ENCODE measurements at places on chromosomes 3 and 15.

DNA sequence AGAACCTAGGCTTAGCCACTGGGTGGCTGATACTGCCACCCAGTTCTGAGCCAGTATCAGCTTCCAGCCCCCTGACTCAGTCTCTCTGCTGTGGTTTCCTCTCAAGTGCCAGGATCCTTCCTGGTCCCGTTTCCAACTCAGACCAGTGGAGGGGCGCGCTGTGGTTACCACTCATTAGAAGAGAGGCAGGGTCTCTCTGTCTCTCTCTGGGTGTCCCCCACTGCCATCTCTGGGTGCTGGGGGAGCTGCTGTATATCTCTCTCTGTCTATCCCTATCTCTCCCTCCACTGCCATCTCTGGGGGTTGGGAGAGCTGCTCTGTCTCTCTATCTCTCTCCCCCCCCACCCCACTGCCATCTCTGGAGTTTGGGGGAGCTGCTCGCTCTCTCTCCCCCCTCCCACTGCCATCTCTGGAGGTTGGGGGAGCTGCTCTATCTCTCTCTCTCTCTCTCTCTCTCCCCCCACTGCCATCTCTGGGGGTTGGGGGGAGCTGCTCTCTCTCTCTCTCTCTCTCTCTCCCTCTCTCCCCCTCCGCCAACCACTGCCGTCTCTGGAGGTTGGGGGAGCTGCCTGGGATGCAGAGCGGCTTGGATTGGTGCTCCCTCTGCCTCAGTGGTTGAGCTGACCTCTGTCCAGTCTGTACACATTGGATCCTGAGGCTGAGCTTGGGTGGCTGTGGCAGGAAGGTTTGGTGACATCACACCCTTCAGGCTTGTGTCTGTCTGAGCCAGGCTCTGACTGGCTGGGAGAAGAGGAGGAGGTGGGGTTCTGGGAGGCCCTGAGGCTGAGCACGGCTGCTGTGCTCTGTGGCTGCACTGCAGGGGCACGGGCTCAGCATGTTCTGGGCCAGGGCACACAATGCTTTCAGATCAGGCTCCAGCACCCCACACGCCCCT is 98.9 kb downstream of the APBA2 start:
- DNase-seq: no peak

- no peak for DNase-seq
Measured at GRCh38 chr15:99443768-99444446, 121.9 kb upstream of the MEF2A start.

DNA sequence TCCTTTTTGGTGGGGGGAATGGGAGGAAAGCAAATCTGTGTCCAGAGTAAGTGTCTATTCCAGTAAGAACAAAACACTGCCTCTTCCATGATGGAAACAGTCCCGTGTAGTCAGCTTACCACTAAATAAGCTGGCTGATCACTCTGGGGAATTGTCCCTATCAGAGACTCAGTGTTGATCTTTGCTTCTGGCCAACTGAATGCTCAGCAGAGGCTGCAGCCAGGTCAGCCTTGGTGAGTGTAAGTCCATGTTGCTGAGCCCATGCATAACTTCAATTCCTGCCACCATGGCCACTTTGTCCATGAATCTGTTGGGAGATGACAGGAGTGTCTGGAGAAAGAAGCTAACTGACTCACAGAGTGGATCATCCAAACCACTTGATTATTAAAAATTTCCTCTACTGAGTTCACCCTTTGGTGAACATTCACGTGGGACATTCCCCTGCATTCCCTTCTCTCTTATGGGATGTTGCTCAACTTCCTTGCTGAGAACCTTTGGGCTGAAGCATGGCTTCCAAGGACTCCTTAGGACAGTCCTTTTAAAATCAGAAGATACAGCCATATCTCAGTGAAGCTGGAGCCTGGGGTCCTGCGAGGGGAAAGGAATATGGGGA is 33.9 kb upstream of the XCR1 start:
- DNase-seq: no peak

- DNase-seq: no peak
Measured at GRCh38 chr15:30919877-30920550, 16.3 kb downstream of the FAN1 start.

- DNase-seq: no peak
Measured at GRCh38 chr3:129239991-129240390, 9.4 kb upstream of the COPG1 start.

GRCh38 chr3:150169330-150169940 is 198.7 kb upstream of the PFN2 start:
- no peak for DNase-seq

GRCh38 chr15:43105077-43105736 is 631 bp downstream of the UBR1 start:
- DNase-seq: peak; percentile 28

DNA sequence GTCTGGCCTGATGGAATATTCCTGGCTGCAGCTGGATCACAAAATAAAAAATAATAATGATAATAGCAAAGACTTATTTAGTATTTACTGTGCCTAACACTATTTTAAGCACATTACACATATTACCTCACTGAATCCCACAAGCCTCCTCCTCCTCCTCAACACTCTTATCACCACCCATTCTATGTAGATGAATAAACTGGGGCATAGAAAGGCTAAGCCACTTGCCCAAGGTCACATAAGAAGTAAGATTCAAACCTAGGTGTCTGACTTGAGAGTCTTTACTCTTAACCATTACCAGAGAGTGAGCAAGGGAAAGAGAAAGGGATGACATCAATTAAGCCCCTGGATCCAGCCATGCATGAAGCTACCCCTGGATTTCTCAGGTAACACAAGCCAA is 493.1 kb downstream of the SHQ1 start:
- DNase-seq: no peak

- DNase-seq: no peak
Measured at GRCh38 chr3:12265508-12265907, 23.4 kb upstream of the PPARG start.

- DNase-seq: no peak
Measured at GRCh38 chr3:47890828-47891612, 88.1 kb downstream of the DHX30 start.

GRCh38 chr3:37897763-37898162 is 36.1 kb downstream of the CTDSPL start:
- DNase-seq: no peak

DNA sequence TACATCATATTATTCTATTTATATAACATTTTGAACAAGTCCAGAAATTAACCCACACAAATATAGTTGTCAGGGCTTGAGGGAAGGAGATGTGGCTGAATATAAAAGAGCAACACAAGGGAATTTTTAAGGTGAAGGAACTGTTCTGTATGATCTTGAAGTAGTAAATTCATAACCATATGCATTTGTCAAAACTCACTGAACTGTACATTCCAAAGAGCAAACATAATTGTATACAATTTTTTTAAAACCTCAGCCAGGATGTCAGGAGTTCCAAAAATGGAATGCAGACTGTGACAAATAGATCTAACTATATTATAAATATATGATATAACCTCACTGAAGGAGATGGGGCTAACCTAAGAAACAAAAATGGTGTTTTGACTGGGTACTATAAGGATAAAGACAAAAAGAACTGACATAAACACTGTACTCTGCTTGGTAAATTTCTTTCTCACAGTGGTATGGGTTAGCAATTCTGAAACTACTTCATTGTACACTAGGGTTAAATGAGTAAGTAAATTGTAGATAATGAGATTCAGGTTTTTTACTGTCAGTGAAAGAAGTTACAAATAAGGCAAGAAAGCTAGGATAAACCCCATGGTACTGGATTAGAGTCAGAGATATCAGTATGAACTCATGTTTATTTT is 14.4 kb downstream of the GOLGB1 start:
- peak; percentile 75 for DNase-seq

GRCh38 chr15:61687124-61687523 is 373.1 kb downstream of the VPS13C start:
- no peak for DNase-seq

- no peak for DNase-seq
Measured at GRCh38 chr15:40549894-40550293, 14.9 kb downstream of the CCDC32 start.

DNA sequence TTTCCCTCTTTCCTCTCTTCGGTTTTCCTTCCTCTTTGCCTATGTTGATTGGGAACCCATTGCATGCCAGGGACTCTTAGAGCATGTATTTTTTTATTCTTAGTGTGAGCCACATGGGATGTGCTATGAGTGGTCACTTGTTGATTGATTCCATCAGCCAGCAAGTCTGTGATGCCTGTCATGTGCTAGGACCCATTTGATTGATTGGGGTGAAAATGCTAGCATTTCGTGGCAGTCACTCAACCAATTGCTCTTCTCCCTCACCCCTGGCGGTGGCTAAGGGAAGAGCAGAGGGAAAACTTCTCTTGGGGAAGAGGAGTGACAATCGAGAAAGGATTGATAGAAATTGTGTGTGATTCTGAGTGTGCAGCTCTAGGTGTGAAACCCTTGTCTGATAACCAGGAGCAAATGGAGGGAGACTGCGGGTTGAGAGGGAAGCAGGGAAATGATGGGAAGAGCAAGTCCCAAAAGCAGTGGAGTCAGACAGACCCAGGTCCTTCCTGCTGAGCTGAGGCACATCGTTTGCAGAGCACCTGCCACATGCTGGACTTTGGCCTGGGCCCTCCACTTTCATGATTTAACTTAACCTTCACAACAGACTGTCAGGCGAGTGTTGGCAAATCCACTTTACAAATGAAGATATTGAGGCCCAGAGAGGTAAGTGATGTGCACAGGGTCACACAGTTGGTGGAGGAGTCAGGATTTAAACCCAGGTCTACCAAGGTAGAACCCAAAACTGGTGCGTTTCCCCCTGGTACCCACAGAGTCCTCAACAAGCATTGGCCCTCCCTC is 40.0 kb downstream of the SLC6A11 start:
- DNase-seq: no peak

GRCh38 chr3:187587076-187587475 is 83.1 kb downstream of the SST start:
- no peak for DNase-seq

Data from activated CD4-positive, alpha-beta T cell treated with anti-CD3 and anti-CD28 coated beads, Interleukin-2, Interleukin-4, amounts not matched to agents 100 ng/mL and 50 ng/mL, durations not matched to agents 16 hours and 8 hours (primary cell).